ENCODE measurements at places on chromosomes 6 and 20.

DNA sequence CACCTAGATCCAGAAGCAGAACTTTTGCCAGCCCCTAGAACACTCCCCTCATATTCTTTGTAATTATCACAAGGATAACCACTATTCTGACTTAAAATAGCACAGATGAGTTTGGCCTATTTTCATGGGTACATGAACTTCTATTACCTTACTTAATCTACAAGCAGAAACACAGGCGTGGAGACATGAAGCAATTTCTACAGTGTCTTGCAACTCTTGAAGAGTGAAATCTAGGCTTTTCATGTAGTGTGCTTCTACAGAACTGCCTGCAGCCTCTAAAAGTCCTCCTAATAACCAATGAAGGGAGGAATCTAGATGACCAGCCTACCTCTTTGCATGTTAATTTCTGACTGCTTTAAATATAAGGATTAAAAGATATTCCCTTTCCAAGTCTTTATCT, 82.7 kb downstream of the EPM2A start:
- DNase-seq, result no peak

DNA sequence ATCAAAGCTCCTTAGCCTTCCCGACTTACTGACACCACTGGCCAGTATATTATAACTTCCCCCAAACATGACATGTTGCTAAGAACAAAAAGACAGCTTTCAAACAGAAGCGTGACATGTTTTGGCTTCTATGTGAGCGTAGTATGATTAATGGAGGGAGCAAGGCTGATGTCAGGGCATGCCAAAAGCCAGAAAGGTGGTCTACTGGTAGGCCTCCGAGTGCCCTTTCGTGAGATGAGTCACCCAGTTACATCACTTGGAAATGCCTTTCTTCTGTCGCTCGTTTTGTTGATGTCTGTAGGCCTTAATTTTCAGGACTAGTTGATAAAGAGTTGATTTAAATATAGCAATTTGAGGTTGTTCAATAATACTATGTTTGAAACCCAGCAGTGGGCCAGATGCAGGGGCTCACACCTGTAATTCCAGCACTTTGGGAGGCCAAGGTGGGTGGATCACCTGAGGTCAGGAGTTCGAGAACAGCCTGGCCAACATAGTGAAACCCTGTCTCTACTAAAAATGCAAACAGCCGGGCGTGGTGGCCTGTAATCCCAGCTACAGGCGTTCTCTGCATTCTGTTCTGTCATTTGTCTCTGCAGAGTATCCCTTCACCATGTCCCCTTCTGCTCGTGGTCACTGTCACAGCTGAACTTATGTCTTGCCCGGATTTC, 53.3 kb downstream of the CNKSR3 start:
- DNase-seq, result no peak

DNA sequence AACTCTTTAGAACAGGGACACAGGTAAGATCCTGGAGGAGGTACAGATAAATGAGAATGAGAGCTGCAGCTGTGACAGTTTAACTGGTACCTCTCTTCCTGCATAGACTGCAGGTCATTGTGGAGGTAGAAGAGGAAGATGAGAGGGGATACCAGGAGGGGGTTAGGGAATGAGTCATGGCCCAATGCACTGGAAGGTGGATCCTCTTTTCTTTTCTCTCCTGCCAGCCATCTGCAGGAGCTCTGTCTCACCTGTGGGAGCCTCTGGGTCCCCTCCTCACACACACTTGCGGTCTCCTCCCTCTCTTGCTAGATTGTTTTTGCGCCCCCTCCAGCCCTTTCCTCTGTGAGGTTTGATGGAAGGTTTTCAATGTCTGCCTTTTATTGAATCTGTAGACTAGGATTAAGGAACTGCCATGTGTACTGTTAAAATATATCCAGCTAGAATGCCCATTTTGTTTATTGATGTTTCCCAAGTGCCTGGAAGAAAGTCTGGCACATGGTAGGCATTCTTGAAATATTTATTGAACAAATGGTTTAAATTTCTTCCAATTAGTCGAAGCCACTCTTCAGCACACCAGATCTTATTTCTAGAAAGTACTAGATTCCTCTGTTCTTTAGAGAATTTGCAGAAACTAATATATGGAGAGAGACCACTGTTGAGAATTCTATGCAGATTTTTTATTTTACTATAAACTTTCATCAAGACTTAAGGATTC, 13.0 kb downstream of the C6orf163 start:
- DNase-seq, result no peak

- DNase-seq, result no peak
These were observed 93.3 kb downstream of the CRYBG1 start for GRCh38 chr6:106453756-106454367.

DNA sequence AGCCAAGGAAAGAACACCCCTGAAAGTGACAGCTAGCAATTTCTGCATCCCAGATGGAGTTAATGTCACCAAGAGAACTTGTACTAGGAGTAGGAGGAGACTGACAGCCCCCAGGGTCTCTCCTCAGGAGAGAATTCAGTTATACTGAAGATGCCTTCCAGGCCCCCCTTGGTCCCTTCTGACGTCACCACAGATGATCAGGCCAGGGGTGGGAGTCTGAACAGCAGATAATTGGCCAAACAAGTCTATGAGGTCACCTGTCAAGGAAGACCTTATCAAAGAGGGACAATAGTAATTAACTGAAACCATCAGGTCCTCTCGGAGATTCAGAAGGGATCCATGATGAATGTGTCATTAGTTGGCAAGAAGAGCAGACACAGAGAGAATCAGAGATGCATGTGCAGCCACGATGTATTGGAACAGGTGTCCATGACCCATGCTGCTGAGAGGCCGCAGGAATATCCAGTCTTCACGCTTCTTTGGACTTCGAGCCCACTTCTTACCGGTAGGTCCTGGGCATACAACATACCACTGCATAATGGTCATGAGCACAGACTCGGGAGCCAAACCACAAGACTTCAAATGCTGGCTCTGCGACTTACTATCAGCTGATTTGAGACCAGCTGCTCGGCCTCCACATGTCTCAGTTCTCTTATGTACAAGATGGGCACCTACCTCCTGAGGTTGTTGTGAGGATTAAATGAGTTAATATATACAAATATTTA, 10.2 kb downstream of the TRIM10 start:
- no peak for DNase-seq

- DNase-seq, result no peak
These were observed 88.6 kb upstream of the ARID1B start for GRCh38 chr6:156688620-156688971.

- DNase-seq, result peak; percentile 69
These were observed 31.3 kb downstream of the TRMT6 start for GRCh38 chr20:5918856-5919625.

- no peak for DNase-seq
These were observed 5.1 kb upstream of the SYNJ2 start for GRCh38 chr6:157976345-157977175.

GRCh38 chr6:79712144-79712543, 81.0 kb downstream of the SH3BGRL2 start:
- no peak for DNase-seq

GRCh38 chr6:153729189-153729588, 309.9 kb upstream of the OPRM1 start:
- DNase-seq, result no peak

DNA sequence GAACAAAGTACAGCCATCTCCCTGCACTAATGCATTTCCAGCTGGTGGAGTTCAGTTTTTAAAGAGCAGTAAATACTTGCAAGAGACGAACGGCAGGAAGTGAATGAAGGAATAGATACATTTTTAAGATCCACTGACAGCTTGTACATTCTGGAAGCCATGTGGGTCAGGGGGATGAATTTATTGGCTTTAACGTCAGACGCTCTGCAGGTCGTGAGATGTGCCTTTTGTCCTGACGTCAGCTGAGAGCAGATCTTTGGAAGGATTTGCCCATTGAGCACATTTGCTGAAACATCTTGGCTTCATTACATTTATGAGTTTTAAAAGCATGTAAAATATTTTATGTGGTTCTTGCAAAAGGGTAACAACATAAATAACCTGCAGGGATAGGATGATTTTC, 29.5 kb upstream of the SALL4 start:
- DNase-seq, result no peak
